T follicular helper cell (primary cell): ENCODE measurements at places on chromosomes 5 and 9.

DNA sequence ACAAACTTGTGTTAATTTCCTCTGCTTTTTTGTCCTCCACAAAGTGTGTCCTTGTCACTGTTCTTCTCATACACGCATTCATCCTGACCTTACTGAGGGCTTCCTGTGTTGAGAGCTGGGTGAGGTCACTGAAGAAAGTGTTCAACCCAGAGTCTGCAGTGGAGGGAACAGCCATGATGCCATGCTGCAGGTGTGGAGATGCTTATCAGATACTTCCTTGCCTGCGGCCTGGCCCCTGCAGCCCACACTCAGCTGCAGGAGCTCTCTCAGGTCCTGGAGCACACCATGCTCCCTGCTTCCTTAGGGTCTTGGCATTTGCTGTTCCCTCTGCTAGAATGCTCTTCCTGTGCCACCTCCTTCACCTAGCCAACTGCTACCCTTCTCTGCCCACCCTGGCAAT is 108.1 kb upstream of the SPRY4 start:
- peak; percentile 31 for DNase-seq

DNA sequence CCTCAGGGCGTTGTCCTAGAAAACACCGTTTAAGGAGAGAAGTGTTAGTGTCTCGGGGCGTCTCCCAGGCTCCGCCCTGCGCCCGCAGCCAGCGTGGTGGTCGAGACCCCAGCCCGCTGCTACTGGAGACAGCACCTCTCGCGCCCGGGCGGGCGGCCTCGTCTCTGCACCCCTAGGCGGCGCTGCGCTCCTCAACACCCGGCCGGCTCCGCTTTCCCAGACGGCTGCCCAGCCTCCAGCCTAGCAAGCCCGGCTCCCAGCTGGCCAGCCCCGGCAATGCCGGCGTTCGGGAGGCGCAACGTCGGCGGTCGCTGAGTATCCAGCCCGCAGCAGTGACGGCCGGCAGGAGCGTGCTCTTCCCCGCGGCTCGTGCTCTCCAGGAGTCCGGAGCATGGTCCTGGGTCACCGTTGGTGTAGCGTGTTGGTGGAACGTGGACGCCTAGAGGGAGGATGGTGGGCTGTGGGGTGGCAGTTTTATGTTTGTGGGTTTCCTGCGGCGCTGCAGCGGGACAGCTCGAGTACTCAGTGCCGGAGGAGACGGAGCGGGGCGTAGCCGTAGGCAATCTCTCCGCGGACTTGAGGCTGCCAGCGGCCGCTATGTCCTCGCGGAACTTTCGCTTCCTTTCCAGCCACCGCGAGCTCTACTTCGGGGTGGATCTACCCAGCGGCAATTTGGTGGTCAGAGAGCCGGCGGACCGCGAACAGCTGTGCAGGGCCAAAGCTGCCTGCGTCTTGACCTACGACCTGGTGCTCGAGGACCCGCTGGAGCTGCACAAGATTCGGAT is 536 bp downstream of the PCDHAC1 start:
- no peak for DNase-seq

GRCh38 chr5:66882606-66883227 is 286.5 kb downstream of the MAST4 start:
- no peak for DNase-seq

- no peak for DNase-seq
Observed at GRCh38 chr5:72366324-72366976, 46.3 kb downstream of the PTCD2 start.

- no peak for DNase-seq
Observed at GRCh38 chr5:35487233-35488025, 130.2 kb upstream of the SPEF2 start.

- DNase-seq = no peak
Observed at GRCh38 chr9:5764130-5764868, 68.6 kb downstream of the ERMP1 start.

- no peak for DNase-seq
Observed at GRCh38 chr5:157820593-157821252, 38.2 kb downstream of the CLINT1 start.

- DNase-seq = no peak
Observed at GRCh38 chr9:1053986-1054425, 3.8 kb downstream of the DMRT2 start.

- DNase-seq = peak; percentile 38
Observed at GRCh38 chr9:33446240-33446945, 1.0 kb downstream of the AQP3 start.

GRCh38 chr5:8184455-8185063 is 315.6 kb downstream of the MTRR start:
- no peak for DNase-seq

DNA sequence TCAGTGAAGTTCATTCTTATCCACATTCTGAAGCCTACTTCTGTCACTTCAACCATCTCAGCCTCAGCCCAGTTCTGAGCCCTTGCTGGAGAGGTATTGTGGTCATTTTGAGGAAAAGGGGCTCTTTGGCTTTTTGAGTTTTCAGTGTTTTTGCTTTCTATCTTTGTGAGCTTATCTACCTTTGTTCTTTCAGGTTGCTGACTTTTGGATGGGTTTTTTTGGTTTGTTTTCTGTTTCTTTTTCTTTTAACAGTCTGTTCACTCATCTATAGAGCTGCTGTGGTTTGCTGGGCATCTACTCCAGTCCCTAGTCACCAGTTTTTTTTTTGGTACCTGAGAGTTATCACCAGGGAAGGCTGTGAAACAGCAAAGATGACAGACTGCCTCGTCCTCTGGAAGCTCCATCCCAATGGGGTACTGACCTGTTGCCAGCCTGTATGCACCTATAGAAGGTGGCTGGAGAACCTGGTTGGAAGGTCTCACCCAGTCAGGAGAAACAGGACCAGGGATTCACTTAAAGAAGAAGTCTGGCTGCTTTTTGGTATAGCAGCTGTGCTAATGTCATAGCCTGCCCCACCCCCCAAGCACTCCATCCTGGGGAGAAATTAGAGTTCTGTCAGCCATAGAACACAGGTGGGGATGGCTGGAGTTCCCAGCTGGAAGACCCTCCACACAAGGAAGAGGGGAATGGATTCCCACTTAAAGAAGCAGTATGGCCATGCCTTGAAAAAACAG is 138.6 kb upstream of the TSLP start:
- DNase-seq = no peak
